Activated naive CD4-positive, alpha-beta T cell treated with anti-CD3 and anti-CD28 coated beads, Interleukin-2, amount 50 U/mL, for 16 hours (primary cell): ENCODE measurements at places on chromosomes 16 and 17.
A peak's percentile ranks its signal among the peaks of the same experiment; 100 is the strongest.

GRCh38 chr17:75315541-75316243, 26.5 kb upstream of the SLC25A19 start:
- no peak for DNase-seq

- no peak for DNase-seq
These were observed 76.3 kb downstream of the USP31 start for GRCh38 chr16:23072769-23073549.

- DNase-seq, result no peak
These were observed 68.8 kb downstream of the IL21R start for GRCh38 chr16:27470567-27471431.

- no peak for DNase-seq
These were observed 42.0 kb upstream of the RPL38 start for GRCh38 chr17:74161503-74161875.

GRCh38 chr17:73759324-73759723, 115.1 kb upstream of the SDK2 start:
- no peak for DNase-seq

DNA sequence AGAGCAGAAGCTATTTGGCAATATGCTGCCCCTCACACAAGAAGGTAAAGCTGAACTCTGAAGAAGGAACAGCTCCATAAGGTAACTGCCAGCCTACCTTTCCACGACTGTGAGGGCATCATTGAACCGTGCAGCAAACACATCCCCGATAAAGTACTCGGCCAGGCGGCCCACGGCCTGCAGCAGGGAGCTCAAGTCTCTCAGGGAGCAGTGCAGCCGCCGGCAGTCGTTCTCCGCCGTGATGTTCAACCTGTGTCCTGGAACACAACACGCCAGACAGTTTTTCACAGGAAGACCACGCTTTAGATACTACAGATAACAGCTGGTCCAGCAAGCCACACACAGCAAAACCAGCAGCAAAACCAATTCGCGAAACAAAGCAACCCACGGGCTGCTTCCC, 62.1 kb upstream of the GSG1L start:
- DNase-seq, result no peak

DNA sequence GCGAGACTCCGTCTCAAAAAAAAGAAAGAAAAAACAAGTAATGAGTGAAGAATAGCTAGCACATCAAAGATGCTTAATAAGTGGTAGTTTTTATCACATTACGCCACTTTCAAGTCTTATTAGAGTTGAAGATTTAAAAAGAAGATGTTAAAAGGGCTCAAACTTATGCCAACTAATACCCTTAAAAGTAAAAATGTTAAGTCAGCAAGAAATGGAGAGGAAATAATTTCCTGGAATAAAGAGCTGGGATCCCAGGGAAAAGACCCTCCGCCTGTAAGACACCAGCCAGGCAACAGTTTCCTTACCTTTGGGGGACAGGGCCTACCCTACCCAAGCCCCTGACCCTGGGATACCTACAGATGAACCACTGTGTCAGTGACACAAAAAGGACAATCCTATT, 3.6 kb downstream of the XPO6 start:
- DNase-seq, result no peak

GRCh38 chr16:34078691-34079090, 619.3 kb downstream of the TP53TG3F start:
- no peak for DNase-seq

- DNase-seq, result no peak
These were observed 84.1 kb downstream of the TAOK1 start for GRCh38 chr17:29474297-29474696.

DNA sequence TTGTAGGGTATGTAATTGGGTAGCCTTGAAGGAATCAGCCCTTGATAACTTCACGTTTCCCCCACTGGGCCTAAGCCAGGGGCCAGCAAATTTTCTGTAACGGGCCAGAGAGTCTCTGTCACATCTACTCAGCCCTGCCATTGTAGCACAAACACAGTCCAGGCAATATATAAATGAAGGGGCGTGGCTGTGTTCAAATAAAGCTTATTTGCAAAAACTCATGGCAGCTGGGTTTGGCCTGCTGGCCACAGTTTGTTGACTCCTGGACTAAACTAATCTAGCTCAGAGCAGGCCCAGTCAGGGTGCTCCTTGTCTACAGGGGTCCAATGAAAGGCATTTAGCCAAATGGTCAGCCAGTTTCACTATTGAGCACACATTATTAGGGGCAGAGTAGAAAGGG, 141.6 kb downstream of the CCDC182 start:
- no peak for DNase-seq

DNA sequence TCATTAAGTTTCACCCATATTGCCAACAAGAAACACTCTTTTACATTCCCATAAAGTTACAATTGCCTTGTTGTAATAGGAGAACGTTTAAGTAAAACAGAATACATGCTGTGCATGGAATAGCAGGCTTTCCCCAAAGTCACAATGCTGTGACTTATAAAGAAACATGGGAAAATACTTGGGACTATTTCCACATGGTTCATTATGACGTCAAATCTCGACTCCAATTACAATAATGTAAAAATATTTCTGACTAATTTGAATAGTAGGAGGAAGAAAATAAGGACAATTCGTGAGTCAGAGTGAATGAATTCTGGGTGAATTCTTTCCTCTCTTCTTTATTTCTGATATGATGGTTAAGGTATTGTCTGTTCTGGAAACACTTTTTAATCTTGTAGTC, 52.8 kb downstream of the CDH11 start:
- DNase-seq, result no peak

DNA sequence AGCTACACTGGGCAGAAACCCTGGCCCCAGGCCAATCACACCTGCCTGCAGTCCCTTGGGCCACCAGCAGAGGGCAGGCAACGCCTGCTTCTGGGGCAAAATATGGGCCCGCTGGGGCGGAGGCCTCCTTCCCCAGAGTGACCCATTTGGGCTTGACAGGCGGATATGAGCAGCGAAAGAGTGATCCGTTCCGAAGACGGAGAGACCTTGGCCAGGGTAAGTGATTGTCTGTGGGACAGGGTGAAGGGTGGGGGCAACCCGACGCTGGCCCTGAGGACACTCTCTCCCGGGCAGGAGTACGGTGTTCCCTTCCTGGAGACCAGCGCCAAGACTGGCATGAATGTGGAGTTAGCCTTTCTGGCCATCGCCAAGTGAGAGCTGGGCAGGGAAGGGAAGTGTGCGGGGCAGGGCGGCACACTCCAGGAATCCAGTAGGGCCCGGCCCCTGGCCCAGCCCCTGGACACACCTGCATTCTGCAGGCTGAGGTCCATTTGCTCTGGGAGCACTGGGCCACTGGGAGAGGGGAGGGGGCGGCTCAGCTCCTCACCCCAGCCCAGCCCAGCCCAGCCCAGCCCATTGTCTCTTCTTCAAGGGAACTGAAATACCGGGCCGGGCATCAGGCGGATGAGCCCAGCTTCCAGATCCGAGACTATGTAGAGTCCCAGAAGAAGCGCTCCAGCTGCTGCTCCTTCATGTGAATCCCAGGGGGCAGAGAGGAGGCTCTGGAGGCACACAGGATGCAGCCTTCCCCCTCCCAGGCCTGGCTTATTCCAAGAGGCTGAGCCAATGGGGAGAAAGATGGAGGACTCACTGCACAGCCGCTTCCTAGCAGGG, 3.5 kb upstream of the NHERF1 start:
- DNase-seq, result peak; percentile 79

GRCh38 chr17:57956291-57957119, 1.3 kb upstream of the CUEDC1 start:
- peak; percentile 14 for DNase-seq

DNA sequence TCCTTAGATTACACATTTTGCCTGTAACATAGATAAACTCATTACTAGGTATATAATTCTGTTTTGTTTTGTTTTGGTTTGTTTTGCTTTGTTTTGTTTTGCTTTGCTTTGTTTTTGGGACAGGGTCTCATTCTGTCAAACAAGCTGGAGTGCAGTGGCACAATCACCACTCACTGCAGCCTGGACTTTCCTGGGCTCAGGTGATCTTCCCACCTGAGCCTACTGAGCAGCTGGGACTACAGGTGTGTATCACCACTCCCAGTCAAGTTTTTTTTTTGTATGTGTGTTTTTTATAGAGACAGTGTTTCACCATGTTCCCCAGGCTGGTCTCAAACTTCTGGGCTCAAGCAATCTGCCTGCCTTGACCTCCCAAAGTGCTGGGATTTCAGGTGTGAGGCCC, 1.3 kb upstream of the CCL4L2 start:
- DNase-seq, result no peak

- DNase-seq, result no peak
These were observed 1023.4 kb upstream of the RBFOX1 start for GRCh38 chr16:6309271-6309670.

DNA sequence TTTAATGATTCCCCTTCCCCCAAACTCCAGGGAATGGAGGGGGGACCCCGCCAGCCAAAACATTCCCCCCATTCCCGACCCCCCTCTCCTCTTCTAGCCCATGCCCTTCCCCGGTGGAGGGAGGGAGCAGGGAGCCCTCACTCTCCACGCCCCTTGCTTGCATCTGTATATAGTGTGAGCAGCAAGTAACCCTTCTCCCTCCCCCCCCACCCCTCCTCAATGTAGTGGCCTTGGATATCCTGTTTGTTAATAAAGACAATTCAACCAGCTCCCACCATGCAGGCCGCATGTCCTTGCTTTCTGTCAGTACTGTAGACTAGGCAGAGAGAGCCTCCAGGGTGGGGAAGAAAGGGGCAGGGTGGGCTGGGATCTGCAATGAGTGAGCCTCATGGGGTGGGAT, 1.6 kb upstream of the C17orf107 start:
- DNase-seq, result no peak

DNA sequence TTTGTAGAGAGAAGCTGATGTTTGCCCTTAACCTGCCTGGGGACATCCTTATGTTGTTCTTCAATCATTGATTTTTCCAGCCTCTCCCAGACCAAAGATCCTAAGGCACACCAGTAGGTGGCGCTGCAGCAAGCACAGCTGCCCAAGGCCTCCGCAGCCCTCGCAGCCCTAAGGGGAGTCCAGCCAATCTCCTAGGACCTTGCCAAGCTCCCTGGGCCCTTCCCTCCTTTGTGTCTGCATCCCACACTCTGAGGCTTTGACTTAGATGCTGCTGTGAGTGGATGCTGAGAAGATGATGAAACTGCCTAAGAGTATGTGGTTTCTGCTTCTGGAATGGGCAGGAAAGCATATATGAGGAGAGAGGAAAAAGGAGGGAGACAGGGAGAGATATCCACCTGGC, 47.1 kb downstream of the SPACA3 start:
- no peak for DNase-seq

DNA sequence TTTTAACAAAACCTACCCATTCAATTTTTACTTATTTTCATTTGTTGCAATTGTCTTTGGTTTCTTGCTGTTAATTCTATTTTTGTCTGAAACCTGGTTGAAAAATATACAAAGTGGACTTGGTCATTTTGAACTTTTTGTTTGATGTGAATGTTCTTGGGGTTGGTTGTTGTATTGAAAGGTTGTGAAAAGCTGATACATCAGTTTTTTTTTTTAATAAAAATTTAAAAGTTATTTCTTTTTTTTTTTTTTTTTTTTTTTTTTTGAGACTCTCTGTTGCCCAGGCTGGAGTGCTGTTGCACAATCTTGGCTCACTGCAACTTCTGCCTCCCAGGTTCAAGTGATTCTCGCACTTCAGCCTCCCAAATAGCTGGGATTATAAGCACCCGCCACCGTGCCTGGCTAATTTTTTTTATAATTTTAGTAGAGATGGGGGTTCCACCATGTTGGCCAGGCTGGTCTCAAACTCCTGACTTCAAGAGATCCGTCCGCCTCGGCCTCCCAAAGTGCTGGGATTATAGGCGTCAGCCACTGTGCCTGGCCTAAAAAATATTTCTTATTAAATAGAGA, 28.9 kb downstream of the WIPF2 start:
- no peak for DNase-seq

GRCh38 chr17:17928398-17929287, 43.6 kb downstream of the TOM1L2 start:
- DNase-seq, result no peak

DNA sequence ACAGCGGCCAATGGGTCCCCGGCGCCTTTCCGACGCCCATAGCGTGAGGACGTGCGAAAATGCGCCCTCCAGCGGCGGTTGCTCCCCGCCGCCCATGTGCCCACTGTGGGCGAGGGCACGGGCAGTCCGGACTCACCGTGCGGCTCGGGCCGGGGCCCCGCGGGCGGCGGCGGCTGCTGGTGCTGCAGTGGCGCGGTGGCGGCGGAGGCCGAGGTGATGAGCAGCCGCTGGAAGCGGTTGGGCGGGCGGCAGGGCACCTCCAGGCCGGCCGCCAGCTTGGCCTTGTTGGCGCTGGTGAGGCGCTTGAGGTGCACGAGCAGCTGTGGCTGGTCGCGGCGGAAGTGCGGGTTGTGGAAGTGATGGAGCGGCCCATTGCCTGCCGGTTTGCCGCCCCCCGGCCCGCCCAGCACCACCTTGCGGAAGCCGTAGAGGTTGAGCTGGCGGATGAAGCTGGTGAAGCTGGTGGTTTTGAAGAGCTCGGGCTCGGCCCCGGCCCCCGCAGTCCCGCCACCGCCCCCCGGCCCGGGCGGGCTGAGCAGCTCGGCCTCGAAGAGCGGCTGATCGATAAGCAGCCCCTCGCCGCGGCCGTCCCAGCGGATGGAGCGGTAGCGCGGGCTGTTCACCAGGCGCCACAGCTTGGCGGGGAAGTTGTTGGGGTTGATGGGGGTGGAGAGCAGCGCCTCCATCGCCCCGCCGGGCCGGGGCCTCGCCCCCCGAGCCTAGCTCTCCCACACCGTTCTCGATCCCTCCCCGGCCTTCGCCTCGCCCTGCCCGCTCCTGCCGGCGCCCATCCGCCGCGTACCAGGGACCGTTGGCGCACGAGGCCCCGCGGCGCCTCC, at the start of gene HSF5:
Gene HSF5 (minus strand): TSS at position 820 of the 839 bp plus-strand sequence. CDS start 134 bp downstream, at position 686.
- peak; percentile 78 for DNase-seq

DNA sequence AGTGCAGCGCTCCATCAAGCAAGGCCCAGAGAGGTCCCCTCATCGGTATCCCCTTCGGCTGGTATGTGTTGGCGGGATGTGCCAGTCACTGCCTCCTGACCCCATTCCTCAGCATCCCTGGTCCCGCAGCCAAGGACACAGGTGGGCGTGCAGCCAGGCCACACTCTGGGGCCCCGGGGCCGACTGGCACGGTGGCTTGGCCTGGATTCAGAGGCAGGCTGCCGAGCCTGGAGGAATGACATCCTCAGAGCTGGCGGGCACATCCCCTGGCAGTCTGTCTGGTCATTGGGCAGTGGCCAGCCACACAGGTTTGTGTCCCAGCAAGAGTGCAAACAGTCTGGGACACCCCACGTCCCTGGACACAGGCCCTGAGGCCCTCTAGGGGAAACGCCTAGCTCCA, 111.1 kb downstream of the SDK2 start:
- DNase-seq, result no peak

DNA sequence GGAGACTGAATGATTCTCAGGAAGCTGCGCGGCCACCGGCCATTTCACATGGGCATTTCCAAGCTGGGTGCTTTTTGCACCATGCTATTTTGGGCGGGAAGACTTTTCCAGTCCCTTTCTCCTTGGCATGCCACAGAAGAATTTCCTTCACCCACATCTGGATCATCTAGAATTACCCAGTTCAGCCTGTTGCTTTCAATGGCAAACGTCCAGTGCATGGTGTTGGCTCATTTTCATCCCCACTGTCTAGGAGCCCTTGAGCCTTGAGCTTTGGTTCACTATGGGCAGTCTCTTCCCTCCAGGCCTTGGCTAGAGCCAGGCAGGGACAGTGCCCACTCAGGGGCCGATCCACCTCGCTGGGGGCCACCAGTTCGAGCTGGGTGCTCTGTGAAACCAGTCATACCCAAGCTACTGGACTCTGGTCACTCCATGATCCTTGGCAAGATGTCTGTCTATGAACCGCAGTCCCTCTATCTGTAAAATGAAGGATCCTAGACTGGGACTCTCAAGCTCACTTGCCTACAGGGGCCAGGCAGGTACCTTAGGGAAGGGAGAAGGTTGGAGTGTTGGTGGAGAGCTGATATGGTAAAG, 71.1 kb downstream of the CYLD start:
- no peak for DNase-seq
